Sigmoid colon (tissue), 7 donors: ENCODE measurements at places on chromosomes 7 and 10. TPM values are rescaled to one million over a fixed set of nuclear protein-coding genes. Genes with fewer than 3 reads are reported as not detected.

HTR5A gene
- not detected for total RNA-seq

MAD1L1 gene
- total RNA-seq = 30.5 TPM

- DNase-seq = no peak
- no peaks in the 10 kb centered on the region for H3K36me3 ChIP-seq
- H3K27me3 ChIP-seq = no peaks in the 10 kb centered on the region
- H3K27ac ChIP-seq = no peak overlapping the region
- H3K4me1 ChIP-seq = peaks cover 11% of the 10 kb centered on the region
- no peak overlapping the region for H3K4me3 ChIP-seq
Measured at GRCh38 chr7:37108615-37109014, 340.0 kb downstream of the ELMO1 start.

DNA sequence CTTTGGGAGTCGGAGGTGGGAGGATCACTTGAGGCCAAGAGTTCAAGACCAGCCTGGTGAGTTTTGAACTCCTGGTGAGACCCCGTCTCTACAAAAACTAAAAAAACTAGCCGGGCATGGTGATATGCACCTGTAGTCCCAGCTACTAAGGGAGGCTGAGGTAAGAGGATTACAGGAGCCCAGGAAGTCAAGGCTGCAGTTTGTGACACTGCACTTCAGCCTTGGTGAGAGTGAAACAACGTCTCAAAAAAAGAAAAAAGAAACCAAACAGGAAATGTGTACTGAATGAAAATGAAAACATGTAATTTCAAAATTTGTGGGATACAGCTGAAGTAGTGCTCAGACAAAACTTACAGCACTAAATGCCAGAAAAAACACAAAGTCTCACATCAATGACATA lies 7.6 kb downstream of the ARHGAP12 start:
- H3K36me3 ChIP-seq = no peaks in the 10 kb centered on the region
- DNase-seq = no peak
- H3K4me3 ChIP-seq = no peak overlapping the region
- peaks cover 11% of the 10 kb centered on the region for H3K4me1 ChIP-seq

- no peak overlapping the region for H3K4me3 ChIP-seq
- peaks cover 31% of the 10 kb centered on the region for H3K36me3 ChIP-seq
- no peaks in the 10 kb centered on the region for H3K27me3 ChIP-seq
- peaks cover 29% of the 10 kb centered on the region for H3K4me1 ChIP-seq
- no peak overlapping the region for H3K27ac ChIP-seq
- DNase-seq = no peak
Measured at GRCh38 chr10:74991435-74991834, 120.0 kb upstream of the SAMD8 start.

CDHR3 gene
- 16.1 TPM for total RNA-seq

DNA sequence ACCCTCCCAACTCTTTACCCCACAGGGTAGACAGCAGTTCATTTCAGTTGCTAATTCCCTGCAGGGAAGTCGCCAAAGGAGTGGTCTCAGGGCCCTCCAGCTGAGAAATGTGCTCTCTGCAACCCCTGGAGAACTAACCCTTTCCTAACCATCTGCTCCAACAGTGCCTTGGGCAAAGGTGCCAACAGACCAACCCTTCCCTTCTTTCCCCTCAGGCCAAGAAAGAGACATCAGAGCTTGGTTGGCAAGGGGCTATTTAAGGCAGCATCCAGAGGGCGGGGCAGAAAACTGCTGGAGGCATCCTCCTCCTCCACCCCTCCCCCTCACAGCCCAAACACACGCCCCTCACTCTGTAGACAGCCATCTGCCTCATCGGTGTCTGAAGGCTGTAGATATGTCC lies 1.7 kb downstream of the SORBS1 start:
- H3K27me3 ChIP-seq = no peaks in the 10 kb centered on the region
- H3K36me3 ChIP-seq = no peaks in the 10 kb centered on the region
- H3K27ac ChIP-seq = peak overlapping the region; percentile 96
- H3K4me1 ChIP-seq = peaks cover 38% of the 10 kb centered on the region
- peak overlapping the region; percentile 92 for H3K4me3 ChIP-seq
- peak; percentile 85 for DNase-seq

ASZ1 gene
- not detected for total RNA-seq

DNA sequence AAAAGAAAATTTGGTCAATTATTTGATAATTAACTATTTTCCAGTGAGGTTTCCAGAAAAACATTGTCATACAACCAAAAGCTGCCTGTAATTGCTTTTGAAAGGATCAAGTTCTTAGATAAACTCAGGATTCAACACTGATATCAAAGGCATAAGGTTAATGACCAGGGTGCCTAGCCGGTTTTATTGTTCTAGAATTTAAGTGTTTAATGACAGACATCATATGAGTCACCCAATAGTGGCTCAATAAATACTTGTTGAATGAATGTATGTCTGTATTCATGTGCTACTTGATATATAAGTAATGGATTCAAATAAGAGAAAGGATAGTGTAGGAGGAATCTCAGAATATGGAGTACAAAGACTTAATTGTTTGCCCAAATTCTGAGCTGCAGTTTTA lies 196.1 kb upstream of the LRGUK start:
- no peak overlapping the region for H3K27ac ChIP-seq
- H3K36me3 ChIP-seq = no peaks in the 10 kb centered on the region
- H3K4me3 ChIP-seq = no peak overlapping the region
- no peaks in the 10 kb centered on the region for H3K4me1 ChIP-seq
- no peak for DNase-seq
- no peaks in the 10 kb centered on the region for H3K27me3 ChIP-seq
